ENCODE measurements at places on chromosomes 16 and 17.

- no peak for DNase-seq
Observed at GRCh38 chr16:79001156-79001967, 599.2 kb downstream of the MAF start.

- no peak for DNase-seq
Observed at GRCh38 chr17:64200080-64201032, 62.7 kb downstream of the TEX2 start.

GRCh38 chr17:76918811-76919210, 50.6 kb downstream of the MGAT5B start:
- no peak for DNase-seq

- no peak for DNase-seq
Observed at GRCh38 chr17:33050611-33051140, 59.0 kb downstream of the SPACA3 start.

DNA sequence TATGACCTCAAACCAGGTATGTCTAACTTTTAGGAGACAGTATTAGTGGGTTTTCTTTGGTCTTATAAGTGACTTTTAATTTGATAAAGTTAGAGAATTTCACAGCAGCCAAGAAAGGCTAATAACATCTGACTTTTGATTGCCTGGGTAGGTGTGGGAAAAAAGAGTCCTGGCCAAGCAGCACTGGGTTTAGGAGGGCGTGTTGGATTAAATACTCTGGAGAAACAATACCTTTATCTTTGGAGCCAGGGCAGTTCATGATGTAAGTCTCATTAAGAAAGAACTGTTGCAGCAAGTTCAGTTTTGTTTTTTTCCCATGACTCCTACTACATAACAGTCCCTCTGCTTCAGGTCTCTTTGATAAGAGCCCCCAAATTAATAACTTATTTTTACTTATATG, 26.7 kb upstream of the MRC2 start:
- DNase-seq: no peak

GRCh38 chr16:77211880-77212740, 12.9 kb downstream of the SYCE1L start:
- no peak for DNase-seq

GRCh38 chr16:17395849-17396480, 74.8 kb downstream of the XYLT1 start:
- no peak for DNase-seq

- DNase-seq: no peak
Observed at GRCh38 chr17:64639516-64639915, 22.6 kb downstream of the SMURF2 start.

- no peak for DNase-seq
Observed at GRCh38 chr17:74520790-74521480, 10.3 kb downstream of the CD300LB start.

DNA sequence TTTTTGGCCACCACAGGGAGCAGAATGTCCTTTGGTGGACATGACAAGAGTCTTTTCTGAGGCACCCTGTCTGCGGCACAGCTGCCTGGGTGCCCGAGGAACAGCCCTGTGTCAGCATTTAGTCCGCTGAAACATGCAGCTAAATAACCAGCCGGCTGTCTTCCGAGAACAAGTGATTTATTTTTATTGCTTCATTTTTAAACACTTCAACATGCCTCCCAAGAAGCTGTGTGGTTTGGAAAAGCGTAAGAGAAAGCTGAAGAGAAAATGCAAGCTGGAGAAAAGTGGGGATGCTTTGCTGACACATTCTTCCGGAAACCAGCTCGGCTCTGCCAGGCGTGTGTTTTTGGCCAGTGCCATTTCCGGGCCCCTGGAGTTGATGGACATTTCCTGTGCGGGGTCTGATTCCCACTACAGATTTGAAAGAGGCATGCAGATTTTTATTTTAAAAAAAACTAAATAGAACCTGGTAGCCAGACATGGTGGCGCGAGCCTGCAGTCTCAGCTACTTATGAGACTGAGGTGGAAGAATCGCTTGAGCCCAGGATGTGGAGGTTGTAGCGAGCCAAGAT, 94.7 kb downstream of the SEC14L1 start:
- no peak for DNase-seq

DNA sequence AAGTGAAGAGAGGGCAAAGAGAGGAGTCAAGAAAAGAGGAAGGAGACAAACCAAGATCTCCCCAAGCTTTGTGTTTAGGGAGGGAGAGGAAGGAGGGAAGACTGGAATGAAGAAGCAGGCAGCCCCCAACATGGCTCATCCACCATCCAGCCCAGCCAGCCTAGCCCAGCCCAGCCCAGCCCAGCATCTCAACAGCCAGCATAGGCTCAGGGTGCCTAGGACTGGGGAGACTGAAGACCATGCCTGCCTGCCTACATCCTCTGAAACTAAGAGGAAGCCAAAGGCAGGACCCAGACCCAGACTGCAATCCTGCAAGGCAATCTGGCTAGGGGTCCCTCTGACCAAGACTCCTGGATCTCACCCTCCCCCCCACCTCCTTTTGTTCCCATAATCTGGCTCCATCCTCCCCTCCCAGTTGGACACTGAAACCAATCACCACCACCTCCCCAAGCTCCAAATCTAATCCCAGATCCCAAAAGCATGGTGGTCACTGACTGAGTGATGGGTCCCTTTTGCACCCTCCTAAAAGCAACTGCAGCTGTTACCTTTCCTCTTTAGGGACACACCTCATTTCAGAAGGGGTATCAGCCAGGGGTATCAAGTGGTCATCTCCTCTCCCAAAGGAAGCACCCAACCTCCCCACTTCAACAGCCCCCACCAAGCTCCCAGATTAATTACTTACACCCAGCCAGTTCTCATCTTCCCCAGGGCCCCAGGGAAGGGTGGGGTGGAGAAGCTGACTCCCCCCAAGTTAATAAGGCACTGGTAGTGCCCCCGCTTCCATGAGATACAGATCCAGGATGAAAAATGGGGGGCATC, 1.2 kb downstream of the HDAC5 start:
- no peak for DNase-seq
